ENCODE measurements at places on chromosomes 1 and 21.

GRCh38 chr1:172559572-172560210 is 26.7 kb downstream of the SUCO start:
- DNase-seq, result no peak

DNA sequence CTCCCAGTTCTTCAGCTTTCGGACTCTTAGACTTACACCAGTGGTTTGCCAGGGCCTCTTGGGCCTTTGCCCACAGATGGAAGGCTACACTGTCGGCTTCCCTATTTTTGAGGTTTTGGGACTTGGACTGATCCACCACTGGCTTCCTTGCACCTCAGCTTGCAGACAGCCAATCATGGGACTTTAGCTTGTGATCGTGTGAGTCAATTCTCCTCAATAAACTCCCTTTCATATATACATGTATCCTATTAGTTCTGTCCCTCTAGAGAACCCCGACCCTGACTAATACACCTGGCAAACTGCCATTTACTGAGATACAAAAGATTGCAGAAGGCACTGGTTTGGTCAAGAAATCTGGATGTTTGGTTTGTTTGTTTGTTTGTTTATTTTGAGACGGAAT is 6.4 kb upstream of the RAB4A start:
- no peak for DNase-seq

- DNase-seq, result no peak
These were observed 8.0 kb upstream of the ANGPTL3 start for GRCh38 chr1:62589321-62589720.

GRCh38 chr1:110449661-110450651 is 993 bp upstream of the PROK1 start:
- DNase-seq, result no peak

- DNase-seq, result no peak
These were observed 8.1 kb upstream of the TADA1 start for GRCh38 chr1:166884040-166884642.

DNA sequence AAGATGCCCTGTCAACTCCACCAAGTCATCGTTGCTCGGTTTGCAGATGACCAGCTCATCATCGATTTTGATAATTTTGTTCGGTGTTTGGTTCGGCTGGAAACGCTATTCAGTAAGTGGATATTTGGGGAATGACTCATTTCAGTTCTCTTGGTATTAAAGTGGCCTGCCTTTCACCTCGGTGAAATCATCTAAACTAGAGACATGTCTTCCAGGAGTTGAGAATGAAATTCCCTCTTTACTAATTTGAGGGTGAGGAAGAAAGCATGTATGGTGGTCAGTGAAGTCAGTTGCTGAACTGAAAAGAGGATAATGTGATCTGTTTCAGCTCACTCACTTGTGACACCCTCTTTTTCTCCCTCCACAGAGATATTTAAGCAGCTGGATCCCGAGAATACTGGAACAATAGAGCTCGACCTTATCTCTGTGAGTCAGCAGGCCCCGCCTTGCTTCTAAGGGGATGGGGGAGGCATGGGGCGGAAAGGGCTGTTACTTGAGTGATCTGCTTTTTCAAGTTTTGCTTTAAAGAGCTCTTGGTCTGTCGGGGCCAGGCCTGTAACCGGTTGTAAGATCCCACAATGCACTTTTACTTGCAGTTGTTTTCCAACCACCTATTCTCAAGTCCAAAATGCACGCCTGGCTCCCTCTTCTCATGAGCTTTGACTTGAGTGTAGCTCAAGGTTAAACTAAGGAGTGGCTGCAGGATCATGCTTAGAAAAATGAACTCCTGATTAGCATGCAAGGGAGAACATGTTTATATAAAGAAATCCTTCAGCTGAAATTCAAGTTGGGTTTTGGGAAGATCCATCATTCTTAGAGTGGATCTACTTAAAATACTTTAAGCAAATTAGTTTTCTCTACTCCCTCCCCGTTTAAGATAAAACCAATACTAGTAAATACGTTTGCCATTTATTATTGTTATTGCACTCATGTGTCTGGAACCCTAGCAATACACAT is 59.8 kb downstream of the CAPN2 start:
- DNase-seq, result no peak

GRCh38 chr1:174152427-174152826 is 6.9 kb upstream of the RABGAP1L start:
- DNase-seq, result no peak

DNA sequence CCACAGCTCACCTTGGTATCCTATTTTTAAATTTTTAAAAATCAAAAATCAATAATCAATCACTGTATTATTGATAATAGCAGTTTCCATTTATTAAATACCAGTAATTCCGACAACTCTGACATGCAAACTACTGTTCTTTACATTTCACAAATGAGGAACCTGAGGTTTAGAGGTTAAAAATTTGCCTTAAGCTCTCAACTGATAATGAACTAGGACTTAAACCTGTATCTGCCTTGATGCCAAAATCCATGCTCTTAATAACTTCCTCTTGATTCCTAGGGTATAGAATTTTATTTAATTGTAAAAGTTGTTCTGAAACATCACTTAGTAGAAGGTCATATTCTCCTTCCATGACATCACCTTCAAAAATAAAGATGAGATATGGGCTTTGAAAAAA is 5.6 kb downstream of the ARHGAP29 start:
- DNase-seq, result no peak

GRCh38 chr1:218394416-218394815 is 49.3 kb downstream of the TGFB2 start:
- DNase-seq, result no peak

GRCh38 chr21:34534522-34534921 is 22.5 kb upstream of the KCNE1 start:
- DNase-seq, result no peak

- DNase-seq, result no peak
These were observed 213.5 kb upstream of the PTGFR start for GRCh38 chr1:78277253-78277652.
